ENCODE measurements at places on chromosomes 3 and 15. TPM values are rescaled to one million over a fixed set of nuclear protein-coding genes. Genes with fewer than 3 reads are reported as not detected.

GRCh38 chr3:113659101-113659541 lies 37.3 kb downstream of the USF3 start:
- H3K4me1 ChIP-seq, result no peaks in the 10 kb centered on the region
- H3K36me3 ChIP-seq, result peaks cover 50% of the 10 kb centered on the region
- DNase-seq, result no peak
- no peak overlapping the region for H3K4me3 ChIP-seq
- no peaks in the 10 kb centered on the region for H3K27me3 ChIP-seq
- H3K27ac ChIP-seq, result no peak overlapping the region

DNA sequence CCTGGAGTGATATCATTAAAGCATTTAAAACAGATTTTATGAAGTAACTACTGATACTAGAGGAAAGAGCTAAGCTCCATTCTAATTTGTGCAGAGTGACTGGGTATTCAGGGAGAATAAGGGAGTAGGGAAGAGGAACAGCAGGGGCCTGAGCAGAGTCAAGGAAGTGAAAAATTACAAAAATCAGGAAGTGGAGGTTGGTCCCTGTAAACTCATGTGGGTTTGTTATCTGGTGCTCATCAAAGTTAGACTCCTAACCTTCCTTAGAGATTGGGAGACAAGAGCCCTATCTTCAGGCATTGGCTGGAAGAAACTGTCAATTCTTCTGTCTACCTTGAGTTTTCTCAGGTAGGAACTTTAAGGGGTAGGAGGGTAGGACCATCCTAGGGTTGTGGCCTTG lies 82.5 kb downstream of the NEK11 start:
- H3K27ac ChIP-seq, result no peak overlapping the region
- H3K27me3 ChIP-seq, result no peaks in the 10 kb centered on the region
- DNase-seq, result no peak
- H3K4me1 ChIP-seq, result no peaks in the 10 kb centered on the region
- no peak overlapping the region for H3K4me3 ChIP-seq

GRCh38 chr3:191235331-191236314 lies 36.6 kb downstream of the OSTN start:
- peaks cover 13% of the 10 kb centered on the region for H3K4me1 ChIP-seq
- H3K27me3 ChIP-seq, result no peaks in the 10 kb centered on the region
- no peaks in the 10 kb centered on the region for H3K36me3 ChIP-seq
- H3K4me3 ChIP-seq, result no peak overlapping the region
- H3K27ac ChIP-seq, result no peak overlapping the region

MAP4 gene
- total RNA-seq, result 217 TPM

GRCh38 chr3:187952849-187953248 lies 201.1 kb upstream of the LPP start:
- H3K4me3 ChIP-seq, result no peak overlapping the region
- H3K27me3 ChIP-seq, result no peaks in the 10 kb centered on the region
- H3K27ac ChIP-seq, result no peak overlapping the region
- peaks cover 23% of the 10 kb centered on the region for H3K4me1 ChIP-seq
